ENCODE measurements at places on chromosomes 13 and 19.
A peak's percentile ranks its signal among the peaks of the same experiment; 100 is the strongest.

- DNase-seq: no peak
These were observed 6.3 kb downstream of the TTYH1 start for GRCh38 chr19:54421521-54421920.

- DNase-seq: no peak
These were observed at the start of gene TRIP10 for GRCh38 chr19:6739390-6739882. TRIP10 (plus strand) TSS chr19:6739680; CDS start chr19:6739762, 82 bp downstream.

GRCh38 chr13:79435561-79435990 lies 29.5 kb upstream of the RBM26 start:
- no peak for DNase-seq

- no peak for DNase-seq
These were observed 19.7 kb downstream of the MED26 start for GRCh38 chr19:16608290-16608739.

GRCh38 chr19:12880551-12881171 lies 588 bp downstream of the DNASE2 start:
- DNase-seq: no peak

DNA sequence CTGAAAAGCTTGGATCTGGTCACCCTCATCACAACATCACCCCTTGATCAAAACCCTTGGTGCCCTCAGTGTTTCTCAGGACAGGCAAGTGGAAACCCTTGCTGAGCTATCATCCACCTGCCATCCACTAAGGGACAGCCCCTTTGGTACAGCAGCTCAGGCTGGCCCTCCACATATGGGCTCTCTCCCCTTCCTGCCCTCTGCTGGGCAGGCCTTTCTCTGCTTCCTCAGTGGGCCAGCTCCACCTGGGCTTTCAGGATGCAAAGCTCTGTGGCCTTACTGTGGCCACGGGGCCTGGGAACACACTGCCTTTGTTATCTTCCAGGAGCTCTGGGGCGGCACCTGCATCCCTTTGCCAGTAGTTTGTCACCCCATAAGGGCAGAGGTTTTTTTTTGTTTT lies 4.9 kb downstream of the SUGP1 start:
- no peak for DNase-seq

- DNase-seq: peak; percentile 60
These were observed 189.1 kb downstream of the GGACT start for GRCh38 chr13:100399455-100399854.

Data from NCI-H1105 (cell line).